Activated CD4-positive, alpha-beta T cell treated with anti-CD3 and anti-CD28 coated beads, Interleukin-2, amount 50 U/mL, for 16 hours (primary cell): ENCODE measurements at places on chromosomes 2 and 18.

DNA sequence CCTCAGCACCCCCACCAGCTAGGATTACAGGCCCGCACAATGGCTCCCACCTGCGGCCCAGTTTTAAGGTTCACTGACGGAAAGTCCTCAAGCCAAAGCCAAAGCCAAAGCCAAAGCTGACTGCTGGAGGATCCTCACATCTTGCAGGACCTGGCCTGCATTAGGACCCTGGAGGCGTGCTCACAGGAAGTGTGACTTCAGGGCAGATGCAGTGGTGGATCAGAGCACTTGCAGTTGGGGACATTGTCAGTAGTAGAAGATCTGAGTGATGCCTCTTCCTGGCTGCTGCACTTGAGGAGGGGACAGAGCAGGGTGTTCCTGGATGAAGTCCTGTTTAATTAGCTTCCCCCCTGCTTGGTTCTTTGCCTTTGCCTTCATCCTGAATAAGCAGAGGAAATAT lies 69.0 kb upstream of the ALPP start:
- no peak for DNase-seq

DNA sequence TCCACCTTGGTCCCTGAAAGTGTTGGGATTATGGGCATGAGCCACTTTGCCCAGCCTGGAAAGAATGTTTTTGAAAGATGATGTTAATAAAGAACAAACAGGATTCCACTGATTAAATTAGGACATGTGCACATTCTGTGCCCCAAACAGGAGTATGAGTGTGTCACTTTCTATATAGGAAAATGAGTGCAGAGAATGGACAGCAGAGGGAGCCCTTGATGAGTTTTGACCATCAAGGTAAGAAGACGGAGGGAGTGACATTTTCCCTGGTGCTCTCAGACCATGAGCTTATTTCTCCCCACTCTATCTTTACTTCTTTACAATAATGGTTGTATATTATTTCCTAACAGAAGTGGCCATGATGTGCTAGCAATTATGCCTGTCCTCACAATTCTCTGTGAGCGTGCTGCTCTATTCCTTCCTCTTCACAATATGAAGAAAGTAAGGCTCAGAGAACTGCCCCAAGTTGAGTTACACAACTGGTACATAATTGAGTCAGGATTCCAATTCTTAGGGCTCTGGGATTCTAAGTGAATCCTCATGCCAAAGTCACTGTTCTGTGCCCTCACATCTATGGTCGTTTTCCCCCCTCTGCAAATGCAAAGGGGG lies 20.6 kb downstream of the RPL37A start:
- peak; percentile 75 for DNase-seq

GRCh38 chr2:169734169-169734847 lies 676 bp downstream of the KLHL23 start:
- DNase-seq = peak; percentile 21

GRCh38 chr2:240165034-240165433 lies 24.6 kb upstream of the OTOS start:
- no peak for DNase-seq

DNA sequence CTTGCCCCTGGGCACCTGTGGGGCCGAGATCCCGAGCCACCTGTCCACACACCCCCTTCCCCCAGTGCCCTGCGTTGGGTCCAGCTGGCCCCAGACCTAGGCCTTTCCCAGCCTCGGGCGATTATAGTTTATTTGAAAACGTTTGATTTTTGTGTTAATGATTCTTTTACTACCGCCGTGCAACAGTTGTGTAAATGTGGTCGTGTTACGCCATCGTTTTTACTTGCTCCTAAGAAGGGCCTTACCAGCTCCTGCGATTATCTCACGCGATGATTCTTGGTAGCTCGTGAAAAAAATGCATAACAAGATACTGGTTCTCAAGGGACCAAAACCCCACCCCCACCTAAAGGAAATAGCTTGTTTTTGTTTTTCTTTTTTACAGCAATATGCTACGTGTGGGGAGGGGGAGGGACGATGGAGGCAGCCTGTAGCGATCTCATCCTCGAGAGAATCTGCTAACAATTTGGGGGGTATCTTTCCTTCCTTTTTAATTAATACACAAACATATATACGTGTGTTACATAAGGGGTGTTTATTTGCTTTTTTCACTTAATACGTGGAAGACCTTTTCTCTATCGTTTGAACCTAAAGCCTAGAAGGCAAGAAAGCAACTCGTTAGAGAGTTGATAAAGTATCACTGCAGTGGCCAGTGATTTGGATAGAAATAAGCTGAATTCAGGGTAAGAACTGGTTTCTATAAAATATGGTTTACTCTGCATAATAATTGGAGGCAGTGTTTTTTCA lies 1.0 kb downstream of the ZDBF2 start:
- peak; percentile 40 for DNase-seq

DNA sequence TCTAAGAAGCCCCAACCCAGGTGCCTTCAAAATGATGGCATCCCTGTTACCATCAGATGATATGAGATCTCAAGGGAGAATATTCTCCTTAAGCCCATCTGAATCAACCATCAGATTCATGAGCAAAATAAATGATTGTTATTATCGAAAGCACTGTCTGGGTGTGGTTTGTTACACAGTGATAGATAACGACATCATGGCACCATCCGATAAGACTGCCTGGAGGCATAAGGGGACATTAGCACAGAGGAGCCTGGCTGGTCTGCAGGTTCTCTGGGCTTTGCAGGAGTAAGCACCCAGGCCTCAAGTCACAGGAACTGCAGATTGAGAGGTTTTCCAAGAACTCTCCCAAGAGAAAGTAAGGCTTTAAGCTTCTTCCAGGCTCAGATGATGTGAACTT lies 15.6 kb downstream of the BMP10 start:
- DNase-seq = no peak

GRCh38 chr2:217254111-217254510 lies 394.2 kb upstream of the TNP1 start:
- no peak for DNase-seq

GRCh38 chr2:241082341-241083090 lies 19.6 kb downstream of the MTERF4 start:
- DNase-seq = no peak

GRCh38 chr2:101501443-101501842 lies 26.5 kb upstream of the RFX8 start:
- peak; percentile 13 for DNase-seq

DNA sequence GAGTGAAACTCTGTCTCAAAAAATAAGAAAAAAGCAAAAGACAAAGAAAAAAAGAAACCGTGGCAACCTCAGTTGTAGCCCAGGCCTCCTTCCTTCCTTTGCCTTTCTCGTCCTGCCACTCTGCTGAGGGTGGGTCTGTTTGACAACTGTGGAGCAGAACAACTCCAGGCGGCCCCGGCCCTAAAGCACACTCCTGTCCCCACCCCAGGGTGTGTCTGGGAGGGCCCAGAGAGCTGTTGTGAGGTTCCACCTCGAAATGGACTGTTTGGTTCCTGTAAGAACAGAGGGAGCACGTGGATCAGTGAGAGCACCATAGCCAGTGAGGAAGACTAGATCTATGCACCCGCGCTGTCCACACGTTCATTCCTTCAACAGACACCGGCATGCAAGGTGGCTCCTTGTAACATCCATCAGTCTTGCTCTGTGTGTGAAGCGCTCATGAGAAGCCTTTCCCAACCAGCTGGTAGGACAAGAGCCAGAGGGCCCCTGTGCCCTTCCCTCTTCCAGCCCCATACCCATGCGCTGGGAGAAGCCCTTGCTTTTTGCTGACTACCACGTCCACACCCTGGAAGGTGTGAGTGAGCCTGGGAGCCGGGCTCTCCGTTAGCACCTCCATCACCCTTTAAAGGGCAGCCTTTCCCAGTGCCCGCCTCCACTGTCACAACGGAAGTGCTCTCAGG lies 61.6 kb downstream of the SOWAHC start:
- no peak for DNase-seq

- no peak for DNase-seq
Measured at GRCh38 chr2:234735829-234736228, 216.0 kb upstream of the SH3BP4 start.

DNA sequence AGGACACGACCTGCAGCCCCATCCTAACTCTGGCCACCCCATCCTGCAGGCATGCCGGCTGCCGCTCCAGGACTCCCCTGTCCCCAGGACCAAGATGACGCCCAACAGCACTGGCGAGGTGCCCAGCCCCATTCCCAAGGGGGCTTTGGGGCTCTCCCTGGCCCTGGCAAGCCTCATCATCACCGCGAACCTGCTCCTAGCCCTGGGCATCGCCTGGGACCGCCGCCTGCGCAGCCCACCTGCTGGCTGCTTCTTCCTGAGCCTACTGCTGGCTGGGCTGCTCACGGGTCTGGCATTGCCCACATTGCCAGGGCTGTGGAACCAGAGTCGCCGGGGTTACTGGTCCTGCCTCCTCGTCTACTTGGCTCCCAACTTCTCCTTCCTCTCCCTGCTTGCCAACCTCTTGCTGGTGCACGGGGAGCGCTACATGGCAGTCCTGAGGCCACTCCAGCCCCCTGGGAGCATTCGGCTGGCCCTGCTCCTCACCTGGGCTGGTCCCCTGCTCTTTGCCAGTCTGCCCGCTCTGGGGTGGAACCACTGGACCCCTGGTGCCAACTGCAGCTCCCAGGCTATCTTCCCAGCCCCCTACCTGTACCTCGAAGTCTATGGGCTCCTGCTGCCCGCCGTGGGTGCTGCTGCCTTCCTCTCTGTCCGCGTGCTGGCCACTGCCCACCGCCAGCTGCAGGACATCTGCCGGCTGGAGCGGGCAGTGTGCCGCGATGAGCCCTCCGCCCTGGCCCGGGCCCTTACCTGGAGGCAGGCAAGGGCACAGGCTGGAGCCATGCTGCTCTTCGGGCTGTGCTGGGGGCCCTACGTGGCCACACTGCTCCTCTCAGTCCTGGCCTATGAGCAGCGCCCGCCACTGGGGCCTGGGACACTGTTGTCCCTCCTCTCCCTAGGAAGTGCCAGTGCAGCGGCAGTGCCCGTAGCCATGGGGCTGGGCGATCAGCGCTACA lies 2.1 kb downstream of the GPBAR1 start:
- no peak for DNase-seq

DNA sequence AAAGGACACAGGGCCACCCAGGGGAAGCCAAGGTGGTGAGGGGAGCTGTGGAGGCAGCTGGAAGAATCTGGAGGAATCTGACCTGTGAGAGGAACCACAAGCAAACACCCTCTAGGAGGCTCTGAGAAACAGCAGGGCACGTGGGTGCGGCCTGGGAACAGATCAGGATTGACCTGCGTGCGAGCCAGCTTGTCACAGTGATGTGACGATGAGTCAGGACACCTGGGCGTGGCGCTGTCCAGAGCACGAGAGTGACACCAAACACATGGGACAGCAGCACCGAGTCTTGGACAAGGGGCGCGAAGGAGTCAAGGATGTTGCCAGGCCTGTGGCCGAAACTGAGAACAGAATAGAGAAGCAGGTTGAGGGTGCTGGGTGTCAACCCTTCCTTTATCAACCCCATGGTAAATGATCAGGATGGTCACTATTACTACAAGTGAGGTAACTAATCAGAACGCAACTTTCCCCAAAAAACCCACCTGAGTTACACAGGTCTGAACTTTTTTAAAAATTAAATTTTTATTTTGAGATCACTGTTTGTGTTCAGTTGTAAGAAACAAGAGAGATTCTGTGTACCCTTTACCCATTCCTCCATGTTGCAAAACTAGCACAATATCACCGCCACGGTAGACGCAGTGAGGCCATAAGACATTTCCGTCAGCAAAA lies 637 bp upstream of the SFT2D3 start:
- peak; percentile 21 for DNase-seq

- DNase-seq = no peak
Measured at GRCh38 chr2:235162082-235162836, 210.4 kb downstream of the SH3BP4 start.

DNA sequence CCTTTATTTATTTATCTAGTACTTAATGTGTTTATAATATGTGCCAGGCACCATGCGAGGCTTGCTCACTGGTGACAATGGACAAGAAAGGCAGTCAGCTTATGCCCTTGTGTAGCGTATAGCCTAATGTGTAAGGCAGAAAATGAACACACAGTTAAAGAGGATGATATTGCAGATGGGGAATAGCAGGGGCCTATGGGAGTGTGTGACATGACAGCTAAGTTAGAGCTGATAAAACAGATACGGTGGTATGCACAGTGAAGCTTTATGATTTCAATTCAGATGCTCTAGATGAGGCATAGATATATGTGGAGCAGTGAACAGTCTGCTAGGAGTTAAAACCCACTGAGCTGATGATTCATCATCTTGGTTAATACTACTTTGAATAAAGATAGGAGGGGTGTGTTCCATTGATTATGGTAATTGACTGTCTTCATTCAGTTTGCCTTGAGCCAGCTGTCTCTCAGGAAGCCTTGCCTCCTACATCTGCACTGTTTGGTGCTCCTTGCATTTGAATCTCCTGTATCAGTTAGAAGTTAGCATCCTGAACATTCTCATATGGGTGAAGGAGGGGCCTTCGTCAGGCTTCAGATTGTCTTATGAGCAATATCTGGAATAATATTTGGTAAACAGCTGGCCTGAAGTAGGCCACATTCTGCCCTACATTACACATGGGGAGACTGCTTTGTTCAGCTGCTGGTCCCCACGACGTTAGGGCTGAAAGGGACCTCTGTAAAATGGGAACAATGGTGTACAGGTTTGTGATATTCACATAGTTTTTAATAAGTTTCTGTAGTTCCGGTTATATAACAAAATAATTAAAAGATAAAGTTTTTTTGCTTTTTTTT lies 13.2 kb downstream of the MAP4K4 start:
- DNase-seq = peak; percentile 71

GRCh38 chr2:27582129-27582694 lies 630 bp upstream of the ZNF512 start:
- no peak for DNase-seq

GRCh38 chr2:189152483-189152882 lies 27.1 kb downstream of the COL5A2 start:
- no peak for DNase-seq

GRCh38 chr2:186891185-186891621 lies 42.2 kb upstream of the ZSWIM2 start:
- DNase-seq = no peak

- DNase-seq = no peak
Measured at GRCh38 chr2:9037166-9037565, 33.7 kb upstream of the MBOAT2 start.

DNA sequence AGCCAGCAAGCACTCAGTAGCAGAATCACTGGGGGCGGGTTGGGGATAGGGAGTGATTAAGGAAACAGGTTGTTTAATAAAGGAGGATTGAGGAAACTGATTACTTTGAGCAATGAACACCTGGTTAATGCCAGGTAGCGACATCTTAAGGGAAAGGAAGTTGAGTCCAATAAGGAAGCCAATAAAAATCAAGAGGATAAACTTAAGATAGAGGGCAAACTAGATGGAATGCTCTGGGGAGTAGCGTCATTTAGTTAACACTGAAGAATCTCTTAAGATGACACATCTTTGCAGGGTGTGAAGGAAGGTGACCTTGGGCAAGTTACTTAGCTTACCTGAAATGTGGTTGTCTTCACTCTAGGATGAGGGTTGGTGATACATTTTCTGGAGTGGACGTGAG lies 242.7 kb downstream of the PRKCE start:
- no peak for DNase-seq

DNA sequence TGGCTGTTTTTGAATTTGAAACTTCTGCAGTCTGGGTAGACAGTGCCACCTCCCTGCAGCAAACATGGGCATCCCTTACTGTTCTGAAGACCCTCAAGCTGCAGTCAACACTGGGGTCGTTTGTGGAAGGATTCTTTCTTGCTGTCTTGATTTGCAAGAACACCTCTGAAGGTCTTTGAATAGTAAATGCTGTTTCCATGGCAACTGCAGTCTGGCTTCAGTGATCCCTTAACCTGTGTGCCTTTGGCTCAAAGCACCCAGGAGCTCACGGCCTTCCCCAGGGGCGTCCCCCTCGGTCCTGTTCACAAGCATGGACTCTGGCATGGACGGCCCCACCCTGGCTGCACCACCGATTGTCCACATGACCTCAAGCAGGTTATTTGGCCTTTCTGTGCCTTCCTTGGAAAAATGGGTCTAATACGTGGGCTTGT lies 38.3 kb downstream of the LRRFIP1 start:
- DNase-seq = no peak
